Tongue (tissue), 3 donors: ENCODE measurements at places on chromosomes 6 and 20. TPM values are rescaled to one million over a fixed set of nuclear protein-coding genes. Genes with fewer than 3 reads are reported as not detected.

Gene SLC17A2
- total RNA-seq = not detected

Gene KIAA0408
- total RNA-seq = 33.1 TPM

Gene DLK2
- 5.2 TPM for total RNA-seq

Gene MCHR2
- total RNA-seq = not detected

Gene CLIC5
- 18.1 TPM for total RNA-seq

Gene PYGB
- total RNA-seq = 25.4 TPM

Gene NOX3
- not detected for total RNA-seq

Gene SLC22A3
- 41.6 TPM for total RNA-seq

Gene ZNF451
- total RNA-seq = 94.6 TPM

Gene FLRT3
- 12.9 TPM for total RNA-seq

Gene KIF25
- total RNA-seq = 0.82 TPM

Gene SCGN
- total RNA-seq = 0.62 TPM

Gene SLCO4A1
- total RNA-seq = 4.1 TPM

Gene PRICKLE4
- total RNA-seq = 4.4 TPM

Gene ELOVL2
- total RNA-seq = 1.4 TPM

Gene DLL1
- total RNA-seq = 25.0 TPM

Gene SYCP2
- 6.6 TPM for total RNA-seq

Gene PRSS35
- 12.4 TPM for total RNA-seq

Gene APCDD1L
- 5.1 TPM for total RNA-seq

Gene PRL
- not detected for total RNA-seq

Gene OTOR
- 0.21 TPM for total RNA-seq

Gene ANKS1A
- total RNA-seq = 23.5 TPM

Gene EFCAB8
- 2.3 TPM for total RNA-seq

Gene SIRPA
- 15.7 TPM for total RNA-seq

Gene TRERF1
- total RNA-seq = 7.1 TPM

Gene USP49
- total RNA-seq = 4.1 TPM

Gene RAD21L1
- not detected for total RNA-seq

Gene ALDH5A1
- 15.9 TPM for total RNA-seq

Gene UBD
- not detected for total RNA-seq

Gene ZSCAN12
- total RNA-seq = 11.8 TPM

Gene LKAAEAR1
- not detected for total RNA-seq

Gene RRAGD
- 72.8 TPM for total RNA-seq

Gene RNF182
- total RNA-seq = 0.51 TPM

Gene YWHAB
- total RNA-seq = 82.2 TPM

Gene DSTN
- 244 TPM for total RNA-seq

Gene NUP43
- total RNA-seq = 27.6 TPM

Gene FOXA2
- 1.1 TPM for total RNA-seq

Gene LPIN3
- 11.0 TPM for total RNA-seq

Gene MLIP
- total RNA-seq = 51.3 TPM

Gene ZSWIM3
- 5.2 TPM for total RNA-seq

Gene TMC2
- not detected for total RNA-seq

Gene DACT2
- total RNA-seq = 2.4 TPM

Gene PGBD1
- total RNA-seq = 8.5 TPM

Gene CD83
- 16.7 TPM for total RNA-seq

Gene OPRM1
- 0.92 TPM for total RNA-seq

Gene FAM83C
- 2.2 TPM for total RNA-seq

Gene CCN6
- total RNA-seq = not detected

Gene RAB44
- 0.62 TPM for total RNA-seq
